ENCODE measurements at places on chromosomes 3 and 15.

DNA sequence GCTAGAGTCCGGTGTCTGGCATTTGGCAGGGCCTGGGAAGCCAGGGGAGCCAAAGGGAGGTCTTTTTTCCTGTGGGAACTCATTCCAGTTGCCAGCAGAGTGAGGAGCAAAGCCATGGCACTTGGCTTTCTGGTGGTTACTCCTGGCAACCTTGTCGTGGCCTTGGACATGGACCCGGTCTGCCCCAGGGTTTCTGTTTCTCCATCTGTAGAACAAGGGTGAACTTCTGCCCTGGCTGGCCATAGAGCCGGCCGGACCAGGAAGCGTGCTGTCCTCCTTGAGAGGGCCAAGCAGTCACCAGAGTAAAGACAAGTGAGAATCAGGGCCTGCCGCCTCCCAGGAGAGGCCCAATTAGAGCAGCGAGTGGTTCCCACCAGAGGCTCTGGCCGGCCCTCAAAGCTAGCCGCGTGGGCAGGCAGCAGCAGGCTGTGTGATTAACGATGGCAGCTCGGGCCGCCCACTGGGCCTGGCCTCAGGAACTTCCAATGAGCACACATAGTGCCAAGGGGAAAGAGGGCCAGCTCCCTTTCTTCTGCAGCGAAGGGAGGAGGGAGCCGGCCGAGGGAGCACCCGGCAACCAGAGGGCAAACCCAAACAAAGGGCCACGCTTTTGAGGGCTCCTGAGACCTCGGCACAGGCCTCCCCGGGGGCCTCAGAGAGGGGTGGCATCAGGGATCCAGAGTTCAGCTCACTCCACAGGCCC, 29.1 kb upstream of the ELP6 start:
- DNase-seq: no peak

DNA sequence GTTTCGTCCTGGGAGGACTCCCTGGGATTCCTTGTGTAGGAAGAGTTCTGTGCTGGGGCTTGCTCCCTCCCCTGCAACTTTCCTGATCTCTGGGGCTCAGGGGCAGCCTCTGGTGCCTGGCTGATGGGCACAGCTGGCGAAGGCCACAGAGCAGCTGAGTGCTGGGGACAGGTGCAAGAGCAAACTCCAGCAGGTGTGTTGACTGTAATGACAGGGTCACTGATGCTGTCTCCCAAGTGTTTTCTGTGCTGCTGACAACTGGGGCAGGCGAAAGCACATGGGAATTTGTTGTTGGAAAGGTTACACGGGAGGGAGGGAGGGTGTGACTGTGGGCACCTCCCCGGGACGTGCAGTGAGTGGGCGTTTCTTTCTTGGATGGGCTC, 21.6 kb downstream of the CPN2 start:
- DNase-seq: no peak

DNA sequence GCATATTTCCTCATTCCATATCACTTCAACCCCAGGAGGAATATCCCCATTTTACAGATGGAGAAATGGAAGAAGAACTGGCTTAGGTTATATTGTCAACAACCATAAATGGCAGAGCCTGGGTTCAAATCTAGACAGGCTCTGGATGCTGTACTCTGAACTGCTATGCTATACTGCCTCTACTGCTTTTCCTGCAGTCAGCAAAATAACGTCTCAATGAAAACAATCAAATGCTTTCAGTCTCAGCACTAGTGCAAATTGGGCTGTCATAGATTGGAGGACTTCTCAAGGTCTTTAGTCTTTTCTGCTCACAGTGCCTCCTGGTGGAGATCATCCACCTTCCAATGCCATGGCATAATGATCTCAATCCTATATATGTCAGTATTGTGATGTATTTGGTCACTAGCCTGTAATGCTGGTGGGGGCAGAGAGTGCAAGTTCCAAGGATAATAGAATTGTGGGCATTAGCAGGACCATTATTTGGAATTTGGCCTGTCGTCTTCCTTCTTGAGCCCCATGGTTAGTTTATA, 285.0 kb downstream of the CLSTN2 start:
- DNase-seq: no peak

DNA sequence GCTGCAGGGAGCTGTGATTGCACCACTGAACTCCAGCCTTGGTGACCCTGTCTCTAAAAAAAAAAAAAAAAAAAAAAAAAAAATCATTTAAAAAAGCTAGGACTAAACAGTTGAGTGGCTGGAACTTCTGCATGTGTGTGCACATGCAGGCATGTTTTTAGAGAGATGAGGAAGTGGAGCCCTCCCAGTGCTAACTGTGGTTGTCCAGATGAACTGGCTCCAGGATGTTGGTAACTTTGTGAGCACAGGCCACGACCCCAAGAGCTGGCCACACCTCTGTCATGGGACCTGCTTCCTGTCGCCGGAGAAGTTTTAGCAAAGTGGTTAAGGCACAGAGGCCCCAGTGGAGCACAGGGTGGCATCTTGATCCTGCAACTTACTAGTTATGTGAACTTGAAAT, 27.0 kb downstream of the CHCHD6 start:
- DNase-seq: no peak

DNA sequence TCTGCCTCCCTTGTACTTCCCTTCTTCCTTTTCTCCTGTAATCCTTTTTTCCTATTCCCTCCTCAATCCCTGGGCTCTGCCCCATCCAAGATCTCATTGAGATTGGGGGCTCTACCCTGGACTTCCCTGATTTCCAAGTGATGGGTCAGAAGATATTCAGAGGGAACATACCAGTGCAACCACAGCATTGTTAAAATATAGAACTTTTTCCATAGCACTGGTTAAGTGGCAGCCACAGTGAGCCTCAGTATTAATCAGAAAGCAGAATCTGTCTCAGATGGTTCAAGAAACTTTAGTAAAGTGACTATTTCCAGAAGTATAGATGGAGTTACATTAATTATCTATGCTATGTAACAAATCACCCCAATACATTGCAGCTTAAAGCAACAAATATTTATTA, 18.7 kb upstream of the SCN10A start:
- DNase-seq: no peak
